ENCODE measurements at places on chromosomes 11 and 22. TPM values are rescaled to one million over a fixed set of nuclear protein-coding genes. Genes with fewer than 3 reads are reported as not detected.

SMC1B gene
- polyA plus RNA-seq, result not detected

CLDN25 gene
- not detected for polyA plus RNA-seq

ADORA2A gene
- polyA plus RNA-seq, result 2.9 TPM

BDNF gene
- polyA plus RNA-seq, result not detected

TIMP3 gene
- 0.72 TPM for polyA plus RNA-seq

RPS6KA4 gene
- 16.7 TPM for polyA plus RNA-seq
